ENCODE measurements at places on chromosomes 5 and 9.
A peak's percentile ranks its signal among the peaks of the same experiment; 100 is the strongest.

GRCh38 chr5:10524376-10525123, 39.3 kb upstream of the ANKRD33B start:
- DNase-seq, result no peak

- no peak for DNase-seq
Measured at GRCh38 chr5:86838083-86838482, 220.3 kb downstream of the COX7C start.

DNA sequence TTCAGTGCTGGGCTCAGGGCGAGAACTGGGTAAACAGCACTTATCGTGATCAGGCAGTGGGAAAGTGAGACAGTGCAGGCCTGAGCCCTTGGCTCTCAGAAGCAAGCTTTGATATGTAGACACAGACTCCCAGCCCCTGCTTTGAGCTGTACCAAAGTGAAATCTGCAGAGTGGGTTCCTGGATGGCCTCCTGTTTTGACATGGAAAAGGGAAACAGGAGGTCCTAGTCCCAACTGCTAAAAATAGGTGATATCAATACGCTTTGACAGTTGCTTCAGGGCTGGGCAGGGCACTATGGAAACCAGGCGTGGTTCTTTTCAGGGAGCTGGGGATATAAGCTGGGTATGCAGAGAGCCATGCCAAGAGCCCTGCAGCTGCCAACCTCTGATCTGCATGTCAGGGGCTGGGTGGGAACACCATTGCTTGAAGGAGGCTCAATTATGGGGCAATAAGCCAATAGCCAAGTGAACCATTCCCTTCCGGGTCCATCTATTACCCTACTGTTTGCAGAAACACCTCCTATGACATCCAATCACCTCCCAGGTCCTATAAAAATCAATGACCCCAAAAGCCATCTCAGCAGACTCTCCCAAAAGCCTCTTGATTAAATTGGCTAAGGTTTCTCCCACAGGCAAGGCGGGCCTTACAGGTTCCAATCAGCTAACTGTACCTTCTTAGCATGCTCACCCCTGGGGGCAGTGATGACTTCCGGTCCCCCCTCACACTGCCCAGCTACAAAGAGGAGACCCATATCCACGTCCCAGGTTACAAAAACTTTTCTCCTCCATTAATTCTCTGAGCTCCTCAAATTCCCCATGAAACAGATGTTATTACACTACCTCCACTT, 45.8 kb downstream of the EPB41L4B start:
- no peak for DNase-seq

DNA sequence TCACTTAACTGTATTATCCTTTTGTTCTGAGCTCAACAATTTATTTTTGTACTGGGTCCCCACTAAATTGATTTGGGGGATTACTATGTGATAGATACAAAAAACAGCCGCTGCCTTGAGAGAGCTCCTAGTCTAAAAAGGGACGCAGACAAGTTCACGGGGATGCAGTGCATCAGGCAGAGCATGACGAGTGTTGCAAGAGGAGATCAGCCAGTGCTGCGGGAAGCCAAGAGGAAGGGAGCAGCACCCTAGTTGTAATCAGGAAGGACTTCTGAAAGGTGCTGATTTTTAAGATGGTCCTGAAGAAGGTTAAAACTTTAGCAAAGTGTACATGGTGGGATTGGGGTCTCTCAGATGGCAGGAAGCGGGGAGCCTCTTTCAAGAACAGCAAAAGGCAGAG, 15.8 kb downstream of the GALNT10 start:
- DNase-seq, result no peak

GRCh38 chr9:95605101-95605500, 88.3 kb upstream of the PTCH1 start:
- DNase-seq, result no peak

GRCh38 chr5:16806711-16807546, 129.2 kb downstream of the MYO10 start:
- DNase-seq, result no peak

GRCh38 chr5:147616421-147616820, 106.6 kb upstream of the DPYSL3 start:
- DNase-seq, result no peak

DNA sequence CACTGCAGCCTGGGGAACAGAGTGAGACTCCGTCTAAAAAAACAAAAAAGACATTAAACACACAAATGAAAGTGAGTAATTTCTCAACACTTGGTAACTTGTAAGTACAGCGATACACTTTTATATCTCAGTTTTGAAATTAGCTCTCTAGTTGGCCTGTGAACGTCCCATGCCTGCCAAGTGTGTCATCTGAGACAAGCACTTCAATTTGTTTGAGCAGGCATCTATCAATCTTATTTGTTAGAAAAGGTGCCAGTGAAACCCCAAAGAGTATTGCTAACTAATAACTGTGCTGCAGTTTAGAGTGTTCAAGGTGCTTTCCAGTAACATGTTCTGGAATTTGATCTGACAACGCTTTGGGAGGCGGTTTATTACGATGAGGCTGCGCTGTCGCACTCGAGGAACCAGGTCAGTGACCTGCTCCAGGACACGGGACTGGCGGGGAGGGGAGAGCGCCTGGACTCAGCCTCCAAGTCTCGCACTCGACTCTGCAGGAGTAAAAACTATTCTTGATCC, 1.1 kb upstream of the SPIN1 start:
- no peak for DNase-seq

- DNase-seq, result no peak
Measured at GRCh38 chr5:141003031-141003430, 36.8 kb downstream of the PCDHAC2 start.

DNA sequence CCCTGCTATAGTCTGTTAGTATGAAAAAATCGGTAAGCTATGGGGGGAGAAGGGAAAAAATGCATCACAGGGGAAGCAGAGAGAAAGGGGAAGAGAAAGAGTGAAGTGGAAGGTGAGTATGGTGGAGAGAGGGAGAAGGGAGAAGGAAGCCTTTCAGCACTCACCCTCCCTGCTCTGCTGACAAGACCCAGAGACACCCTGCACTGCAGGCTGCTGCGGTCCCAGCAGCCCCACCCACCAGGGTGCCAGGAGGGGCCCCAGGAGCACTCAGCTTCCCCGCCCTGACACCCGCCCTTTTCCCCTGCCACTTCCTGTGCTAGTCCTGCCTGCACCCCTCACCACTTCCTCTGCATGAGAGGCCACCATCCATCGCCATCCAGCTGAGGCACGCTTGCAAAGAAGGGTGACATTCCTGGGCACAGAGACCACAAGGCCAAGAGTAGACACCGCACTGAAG, 12.7 kb downstream of the STK10 start:
- DNase-seq, result peak; percentile 77

DNA sequence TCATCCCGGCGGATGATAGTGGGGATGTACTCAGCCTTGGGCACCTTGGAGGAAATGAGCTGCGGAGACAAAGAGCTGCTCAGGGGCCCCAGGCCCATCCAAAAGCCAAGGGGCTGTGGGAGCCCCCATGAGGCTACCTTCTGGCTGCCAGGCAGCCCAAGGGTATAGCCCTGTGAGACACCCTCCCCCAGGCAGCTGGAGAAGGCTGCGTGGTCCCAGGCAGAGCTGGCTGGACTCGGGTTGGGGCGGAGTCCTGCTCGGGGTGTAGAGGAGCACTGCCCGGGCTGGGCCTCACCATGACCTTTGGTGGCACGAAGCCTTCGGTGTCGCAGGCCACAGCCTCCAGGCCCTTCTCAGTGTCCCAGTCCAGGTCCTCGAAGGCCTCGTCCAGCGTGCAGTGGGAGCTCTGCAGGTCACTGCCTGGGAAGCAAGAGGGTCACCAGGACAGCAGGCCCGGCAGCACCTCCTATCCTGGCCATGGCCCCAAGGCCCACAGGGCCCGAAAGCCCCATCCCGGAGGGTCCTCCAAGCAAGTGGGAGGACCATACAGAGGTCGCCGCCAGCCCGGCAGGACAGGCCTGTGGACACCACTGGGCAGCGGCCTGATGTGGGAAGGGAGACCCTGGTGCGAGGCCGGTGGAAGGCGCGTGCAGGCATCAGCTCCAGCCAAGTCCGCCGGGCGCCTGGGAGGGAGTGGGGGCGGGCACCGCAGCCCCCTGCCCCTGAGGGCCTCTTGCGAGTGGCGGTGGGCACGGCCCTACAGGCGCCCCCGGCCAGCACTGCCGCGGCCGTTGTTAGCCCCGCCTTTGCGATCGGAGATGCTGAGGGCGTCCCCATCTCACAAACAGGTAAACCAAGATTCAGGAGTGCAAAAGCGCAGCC, 6.1 kb downstream of the NSMF start:
- no peak for DNase-seq

- no peak for DNase-seq
Measured at GRCh38 chr5:115337882-115338281, 41.4 kb upstream of the CCDC112 start.

GRCh38 chr9:102459828-102460227, 535.3 kb upstream of the CYLC2 start:
- DNase-seq, result no peak

DNA sequence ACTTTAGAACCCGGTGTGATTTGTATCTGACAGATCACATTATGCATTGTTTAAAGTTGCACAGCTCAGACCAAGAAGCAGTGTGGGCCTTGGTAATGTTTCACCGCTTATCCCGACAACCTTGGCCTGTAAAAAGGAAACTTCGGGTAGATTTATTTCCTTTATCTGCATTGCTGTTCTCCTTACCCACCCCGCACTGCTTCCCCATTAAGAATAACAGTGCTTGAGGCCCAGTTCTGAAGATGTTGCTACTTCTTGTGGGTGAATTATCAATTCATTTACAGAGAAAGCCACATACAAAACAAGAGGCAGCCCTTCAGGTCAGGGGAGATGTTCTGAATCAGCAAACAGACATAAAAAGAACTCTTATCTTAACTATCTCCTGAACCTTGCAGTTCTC, 8.4 kb downstream of the SMARCA2 start:
- no peak for DNase-seq

- DNase-seq, result no peak
Measured at GRCh38 chr5:90645024-90645610, 86.5 kb downstream of the ADGRV1 start.

GRCh38 chr5:52910071-52910470, 79.1 kb upstream of the ITGA2 start:
- DNase-seq, result no peak

DNA sequence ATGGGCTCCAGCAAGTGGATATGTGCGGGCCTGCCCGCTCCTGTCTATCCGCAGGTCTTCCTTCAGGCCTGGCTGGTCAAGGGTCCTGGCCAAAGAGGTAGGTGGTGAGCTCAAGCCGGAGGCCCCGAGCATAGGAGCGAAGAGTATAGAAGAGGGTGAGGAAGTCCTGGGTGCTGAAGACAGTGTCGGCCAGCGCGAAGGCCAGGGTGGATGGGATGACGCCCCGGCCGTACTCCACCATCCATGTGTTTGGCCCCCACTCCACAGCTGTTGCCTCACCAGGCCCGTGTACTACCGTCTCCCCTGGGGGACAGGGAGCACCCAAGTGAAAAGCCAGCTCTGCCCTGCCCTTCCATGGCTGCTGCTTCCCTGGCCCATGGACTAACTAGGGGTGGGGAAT, 2.0 kb downstream of the SIGMAR1 start:
- DNase-seq, result no peak

- no peak for DNase-seq
Measured at GRCh38 chr5:7221041-7221440, 174.9 kb upstream of the ADCY2 start.

GRCh38 chr9:38362852-38363588, 29.5 kb upstream of the ALDH1B1 start:
- no peak for DNase-seq

- DNase-seq, result no peak
Measured at GRCh38 chr9:100689635-100690034, 111.8 kb downstream of the CAVIN4 start.

DNA sequence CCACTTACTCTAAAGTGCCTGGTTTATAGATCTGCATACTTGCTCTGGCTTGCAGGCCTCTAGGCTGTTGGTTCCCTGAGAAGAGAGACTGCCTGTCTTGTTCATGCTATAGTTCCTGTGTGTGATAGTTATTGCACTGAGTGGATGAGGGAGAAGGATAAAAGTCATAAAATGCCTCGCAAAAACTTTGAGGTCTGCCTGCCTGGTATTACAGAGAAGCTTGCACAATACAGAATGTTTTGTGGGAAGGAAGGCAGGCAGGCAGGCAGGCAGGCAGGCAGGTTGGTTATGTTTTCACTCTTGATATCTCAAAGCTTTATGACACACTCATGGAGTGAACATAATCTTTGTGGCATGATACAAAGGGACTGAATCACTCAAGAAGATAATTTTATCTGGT, 287.1 kb downstream of the SLIT3 start:
- DNase-seq, result no peak

GRCh38 chr5:28648108-28648507, 1609.7 kb upstream of the CDH9 start:
- no peak for DNase-seq

DNA sequence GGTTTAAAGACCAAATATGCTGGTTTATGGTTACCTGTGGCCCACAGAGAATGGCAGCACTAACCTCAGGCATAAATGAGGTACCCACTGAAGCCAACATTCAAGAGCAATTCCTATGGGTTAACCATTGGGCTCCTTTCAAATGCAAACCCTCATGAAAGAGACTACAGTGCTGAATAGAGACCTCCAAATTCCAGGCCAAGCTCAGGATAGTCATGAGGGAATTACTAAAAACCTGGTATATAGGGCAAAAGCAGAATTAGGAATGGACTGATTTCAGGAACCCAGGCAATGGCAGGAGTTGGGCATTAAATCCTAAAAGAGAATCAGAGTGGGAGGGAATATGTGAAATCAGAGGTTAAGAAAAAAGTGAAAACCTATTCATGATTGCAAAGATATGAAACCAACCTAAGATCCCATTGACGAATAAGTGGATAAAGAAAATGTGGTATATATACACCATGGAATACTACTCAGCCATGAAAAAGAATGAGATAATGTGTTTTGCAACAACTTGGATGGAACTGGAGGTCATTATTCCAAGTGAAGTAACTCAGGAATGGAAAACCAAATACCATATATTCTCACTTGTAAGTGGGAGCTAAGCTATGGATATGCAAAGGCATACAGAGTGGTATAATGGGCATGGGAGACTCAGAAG, 51.6 kb downstream of the PDCD1LG2 start:
- DNase-seq, result no peak

- no peak for DNase-seq
Measured at GRCh38 chr5:157993986-157994691, 135.2 kb upstream of the CLINT1 start.

GRCh38 chr9:14323985-14324650, 10.2 kb upstream of the NFIB start:
- no peak for DNase-seq

All from activated CD4-positive, CD25-positive, alpha-beta regulatory T cell treated with anti-CD3 and anti-CD28 coated beads, Interleukin-2, amount 50 U/mL, for 16 hours (primary cell).